ENCODE measurements at places on chromosomes 6 and 20. TPM values are rescaled to one million over a fixed set of nuclear protein-coding genes. Genes with fewer than 3 reads are reported as not detected.

- DNase-seq = no peak
- H3K4me1 ChIP-seq = no peaks in the 10 kb centered on the region
- no peak overlapping the region for H3K4me3 ChIP-seq
- no peaks in the 10 kb centered on the region for H3K36me3 ChIP-seq
- no peaks in the 10 kb centered on the region for H3K27me3 ChIP-seq
Measured at GRCh38 chr6:64376394-64376793, 740.8 kb downstream of the PHF3 start.

DNA sequence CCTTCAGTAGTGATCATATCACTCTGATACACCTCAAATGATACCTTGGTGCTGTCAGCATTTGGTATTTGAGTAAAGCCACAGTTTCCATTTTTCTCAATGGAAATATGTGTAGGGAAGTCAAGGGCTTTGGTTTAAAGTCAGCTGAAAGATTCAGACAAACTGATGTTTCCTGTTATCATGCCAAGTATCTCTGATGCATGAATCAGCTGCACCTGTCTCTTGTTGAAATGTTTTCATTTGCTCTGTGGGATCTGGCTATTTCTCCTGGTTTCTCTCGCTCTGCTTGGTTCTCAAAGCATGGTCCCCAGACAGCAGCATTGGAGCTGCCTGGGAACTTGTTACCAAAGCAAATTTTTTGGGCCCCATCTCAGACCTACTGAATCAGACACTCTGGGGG, 23.5 kb downstream of the ZFP64 start:
- H3K36me3 ChIP-seq = no peaks in the 10 kb centered on the region
- no peak overlapping the region for H3K27ac ChIP-seq
- no peaks in the 10 kb centered on the region for H3K27me3 ChIP-seq
- no peaks in the 10 kb centered on the region for H3K4me1 ChIP-seq
- no peak for DNase-seq
- H3K4me3 ChIP-seq = no peak overlapping the region

GRCh38 chr20:15045246-15045645, 707.8 kb upstream of the FLRT3 start:
- no peak overlapping the region for H3K4me3 ChIP-seq
- H3K27ac ChIP-seq = no peak overlapping the region
- no peaks in the 10 kb centered on the region for H3K27me3 ChIP-seq
- no peak for DNase-seq

DNA sequence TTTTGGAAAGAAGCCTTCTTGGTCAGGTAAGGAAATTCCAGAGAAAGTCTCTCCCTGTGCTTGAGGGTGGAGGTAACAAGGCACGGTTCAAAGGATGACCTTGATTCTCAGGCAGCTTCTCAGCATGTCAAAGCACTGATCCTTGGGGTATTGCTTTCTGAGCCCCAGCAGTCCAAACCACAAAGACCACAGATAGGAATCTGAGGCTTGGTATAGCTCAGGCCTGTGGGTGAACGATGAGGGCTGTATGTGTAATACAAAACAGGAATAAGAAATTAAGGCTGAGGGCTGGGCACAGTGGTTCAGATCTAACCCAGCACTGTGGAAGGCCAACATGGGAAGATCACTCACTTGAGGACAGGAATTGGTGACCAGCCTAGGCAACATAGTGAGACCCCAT, 70.2 kb upstream of the SLC22A1 start:
- no peaks in the 10 kb centered on the region for H3K27me3 ChIP-seq
- H3K4me1 ChIP-seq = no peaks in the 10 kb centered on the region
- no peak for DNase-seq
- peaks cover 28% of the 10 kb centered on the region for H3K36me3 ChIP-seq
- no peak overlapping the region for H3K4me3 ChIP-seq
- H3K27ac ChIP-seq = no peak overlapping the region

DNA sequence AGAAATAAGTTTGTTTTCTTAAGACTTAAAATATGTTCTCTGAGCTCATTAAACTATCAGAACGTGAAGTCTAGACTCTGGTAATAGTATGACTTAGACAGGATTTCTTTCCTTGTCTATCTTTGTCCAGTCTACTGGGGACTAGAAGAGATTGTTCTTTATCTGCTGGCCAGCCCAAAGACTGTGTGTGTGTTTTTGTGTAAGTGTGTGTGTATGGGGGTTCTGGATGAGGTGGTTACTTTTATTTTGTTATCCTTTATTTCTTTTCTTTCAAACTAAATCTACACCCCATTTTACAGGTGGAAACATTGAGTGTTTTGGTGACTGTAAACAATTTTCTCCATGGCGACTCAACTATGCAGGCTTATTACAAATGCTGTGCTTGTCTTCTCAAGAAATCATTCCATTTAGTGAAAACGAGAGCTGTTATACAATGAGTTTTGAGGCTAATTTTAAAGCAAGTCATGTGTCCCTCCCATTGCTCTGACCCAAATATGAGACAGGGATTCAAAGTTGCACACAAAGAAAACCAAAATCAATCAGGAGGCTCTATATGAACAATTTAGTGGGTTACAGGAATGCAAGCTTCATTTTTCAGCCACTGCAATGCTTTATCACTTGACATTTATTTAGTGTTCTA, 97.6 kb downstream of the ELOVL5 start:
- H3K36me3 ChIP-seq = no peaks in the 10 kb centered on the region
- DNase-seq = no peak
- no peaks in the 10 kb centered on the region for H3K27me3 ChIP-seq
- H3K27ac ChIP-seq = no peak overlapping the region
- H3K4me1 ChIP-seq = no peaks in the 10 kb centered on the region

LAMA5 gene
- 321 TPM for total RNA-seq

RIPOR2 gene
- total RNA-seq = 0.44 TPM

HRH3 gene
- not detected for total RNA-seq

TTLL9 gene
- not detected for total RNA-seq

PTK6 gene
- 6.7 TPM for total RNA-seq

SSTR4 gene
- not detected for total RNA-seq
